ENCODE measurements at places on chromosomes 5 and 9.

GRCh38 chr5:171623551-171624097, 162.0 kb upstream of the SMIM23 start:
- peak; percentile 76 for DNase-seq

- no peak for DNase-seq
Observed at GRCh38 chr5:35835796-35836742, 20.6 kb upstream of the IL7R start.

GRCh38 chr5:121033334-121033733, 569.2 kb downstream of the PRR16 start:
- no peak for DNase-seq

DNA sequence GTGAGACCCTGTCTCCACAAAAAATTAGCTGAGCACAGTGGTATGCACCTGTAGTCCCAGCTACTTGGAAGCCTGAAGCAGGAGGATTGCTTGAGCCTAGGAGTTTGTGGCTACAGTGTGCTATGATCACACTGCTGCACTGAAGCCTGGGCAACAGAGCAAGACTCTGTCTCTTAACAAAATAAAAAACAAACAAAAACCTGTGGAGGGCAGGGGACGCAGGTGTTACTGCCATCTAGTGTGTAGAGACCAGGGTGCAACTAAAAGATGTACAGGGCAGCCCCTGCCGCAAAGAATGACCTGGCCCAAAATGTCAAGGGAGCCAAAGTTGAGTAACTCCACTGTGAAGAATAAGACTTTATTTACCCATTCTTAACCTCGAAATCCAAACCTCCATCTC, 27.1 kb downstream of the ASPN start:
- DNase-seq, result peak; percentile 8

DNA sequence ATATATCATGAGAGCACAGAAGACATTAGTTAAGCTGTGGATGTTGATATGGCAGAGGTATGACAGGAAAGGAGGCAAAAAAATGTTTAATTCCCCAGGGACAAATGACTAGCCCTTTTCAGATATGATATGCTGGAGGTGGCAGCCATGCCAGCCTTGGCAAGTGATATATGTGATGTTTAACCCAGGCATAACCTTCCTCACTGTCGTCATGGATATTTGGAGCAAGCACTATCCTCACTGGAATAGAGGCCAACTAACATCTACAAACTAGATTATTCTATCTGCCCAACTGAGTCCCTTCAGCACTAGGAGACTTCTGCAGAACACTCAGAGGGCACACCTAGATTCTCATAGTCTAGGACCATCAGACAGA, 27.3 kb upstream of the SLC46A2 start:
- DNase-seq, result no peak

DNA sequence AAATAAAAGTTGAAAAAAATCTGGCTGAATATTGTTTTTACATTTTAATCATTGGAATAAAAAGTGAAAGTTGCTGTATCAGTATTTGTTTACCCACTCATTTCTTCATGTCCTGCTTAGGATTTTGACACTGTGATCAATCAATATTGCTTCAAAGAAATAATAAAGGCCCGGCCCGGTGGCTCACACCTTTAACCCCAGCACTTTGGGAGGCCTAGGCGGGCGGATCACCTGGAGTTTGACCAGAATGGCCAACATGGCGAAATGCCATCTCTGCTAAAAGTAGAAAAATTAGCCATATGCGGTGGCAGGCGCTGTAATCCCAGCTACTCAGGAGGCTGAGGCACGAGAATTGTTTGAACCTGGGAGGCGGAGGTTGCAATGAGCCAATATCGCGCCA, 93.7 kb upstream of the CTNND2 start:
- DNase-seq, result no peak

DNA sequence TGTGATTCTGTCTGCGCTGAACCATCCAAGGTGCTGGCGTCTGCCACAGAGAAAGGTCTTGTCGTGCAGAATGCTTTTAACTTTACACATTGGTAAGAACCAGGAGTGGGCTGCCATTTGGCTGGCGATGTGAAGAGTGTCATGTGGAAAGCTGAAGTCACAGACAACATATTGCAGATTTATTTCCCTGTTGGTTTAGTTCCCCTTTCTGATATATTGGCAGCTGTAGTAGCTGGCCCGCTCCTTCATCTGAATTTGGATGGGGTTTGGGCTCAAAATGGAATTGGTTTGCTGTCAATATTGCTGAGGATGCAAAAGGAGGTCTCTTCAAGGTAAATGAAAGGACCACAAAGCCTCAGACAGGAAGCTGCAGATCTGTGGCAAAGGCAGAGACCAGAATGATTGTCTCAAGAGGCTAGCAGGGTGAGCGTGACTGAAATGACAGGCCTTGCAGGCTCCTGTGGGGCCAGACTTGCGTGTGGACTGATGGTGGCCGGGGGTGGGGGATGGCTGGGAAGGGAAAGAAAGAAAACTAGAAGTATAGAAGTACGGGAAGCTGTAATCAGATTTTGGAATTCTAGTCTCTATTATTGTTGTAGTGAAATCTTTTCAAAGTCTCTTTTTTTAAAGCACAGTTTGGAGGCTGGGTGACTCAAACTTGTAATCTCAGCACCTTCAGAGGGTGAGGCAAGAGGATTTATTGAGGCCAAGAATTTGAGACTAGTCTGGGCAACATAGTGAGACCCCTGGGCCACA, 25.1 kb upstream of the CD180 start:
- DNase-seq, result no peak

- no peak for DNase-seq
Observed at GRCh38 chr5:76697670-76698069, 18.3 kb upstream of the F2R start.

DNA sequence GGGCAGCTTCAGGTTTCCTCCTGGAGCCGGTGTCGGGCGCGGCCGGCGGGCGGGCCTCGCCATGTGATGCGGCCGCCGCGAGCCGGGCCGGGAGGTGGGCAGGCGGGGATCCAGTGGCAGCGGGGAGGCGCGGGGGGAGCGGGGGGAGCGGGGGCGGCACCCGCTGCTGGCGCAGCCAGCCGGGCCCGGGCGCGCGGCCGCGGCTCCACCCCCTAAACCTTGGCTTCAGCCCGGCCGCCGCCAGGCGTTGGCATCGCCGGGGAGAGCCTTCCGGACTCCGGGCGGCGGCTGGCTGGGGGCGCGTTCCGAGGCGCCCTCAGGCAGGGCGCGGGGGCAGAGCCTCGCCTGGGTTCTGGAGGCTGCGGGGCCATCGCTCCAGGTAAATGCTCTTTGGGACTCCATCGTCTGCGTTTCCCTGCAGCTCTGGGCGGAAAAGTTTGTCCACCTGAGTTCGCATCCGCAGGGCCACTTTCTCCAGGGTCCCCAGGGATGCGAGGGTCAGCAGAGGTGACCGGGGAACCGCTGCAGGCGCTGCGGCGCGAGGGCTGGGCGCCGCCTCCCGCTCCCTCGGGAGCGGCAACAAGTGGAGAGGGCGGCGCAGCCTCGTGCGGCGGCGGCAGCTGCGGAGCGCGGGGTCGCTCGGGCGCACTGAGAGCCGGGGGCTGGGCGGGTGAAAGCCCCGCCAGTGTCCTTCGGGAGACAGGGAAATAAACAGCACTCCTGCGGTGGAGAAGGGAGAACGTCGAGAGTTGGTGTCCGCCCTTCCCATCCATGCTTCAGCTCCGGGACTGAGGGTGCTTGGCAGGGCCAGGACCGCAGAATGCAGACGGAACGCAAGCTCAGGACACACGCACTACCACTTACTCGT, at the start of gene ARHGEF28:
TSS of gene ARHGEF28 (plus strand) at position 253 of the 868 bp plus-strand sequence. CDS start 58,656 bp downstream, outside the sequence.
- DNase-seq, result no peak

- DNase-seq, result no peak
Observed at GRCh38 chr9:79667120-79667519, 95.4 kb downstream of the TLE4 start.
